Iris pigment epithelial cell (primary cell): ENCODE measurements at places on chromosomes 4 and X.
A peak's percentile ranks its signal among the peaks of the same experiment; 100 is the strongest.

DNA sequence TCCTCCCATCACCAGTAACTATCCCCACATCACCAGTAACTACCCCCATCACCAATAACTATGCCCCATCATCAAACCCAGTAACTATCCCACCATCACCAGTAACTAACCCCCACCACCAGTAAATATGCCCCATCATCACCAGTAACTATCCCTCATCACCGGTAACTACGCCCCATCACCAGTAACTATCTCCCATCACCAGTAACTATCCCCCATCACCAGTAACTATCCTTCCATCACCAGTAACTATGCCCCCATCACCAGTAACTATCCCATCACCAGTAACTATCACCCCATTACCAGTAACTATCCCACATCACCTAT, 2.9 kb downstream of the ASMTL start:
- DNase-seq = no peak

DNA sequence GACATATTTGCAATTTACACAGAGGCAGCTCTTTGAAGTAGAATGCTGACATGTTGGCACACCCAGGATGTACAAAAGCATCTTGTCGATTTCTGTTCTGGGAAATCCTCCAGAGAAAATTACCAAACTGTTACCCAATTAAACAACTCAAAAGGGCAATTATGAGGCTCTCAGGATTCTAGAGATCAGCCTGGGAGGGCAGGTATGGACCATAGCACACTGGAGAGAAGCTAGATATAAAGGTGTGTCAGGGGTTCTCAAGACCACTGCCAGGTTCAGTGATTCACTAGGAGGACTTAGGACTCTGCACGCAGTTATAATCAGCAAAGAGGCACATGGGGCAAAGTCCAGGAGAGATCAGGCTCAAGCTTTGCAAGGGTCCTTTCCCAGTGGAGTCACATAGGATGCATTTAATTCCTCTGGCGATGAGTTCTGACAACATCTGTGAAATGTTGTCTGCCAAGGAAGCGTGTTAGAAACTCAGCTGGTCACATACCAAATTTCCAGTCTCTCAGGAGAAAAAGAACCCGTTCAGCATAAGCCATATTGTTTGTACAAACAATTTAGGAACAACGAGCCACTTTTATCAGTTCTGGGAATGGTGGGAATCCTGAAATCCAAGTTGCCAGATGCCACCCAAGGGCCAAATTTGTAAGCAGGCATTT, 100.8 kb downstream of the SYTL5 start:
- DNase-seq = no peak

- DNase-seq = no peak
Measured at GRCh38 chrX:15820106-15821073, 30.1 kb downstream of the ZRSR2 start.

DNA sequence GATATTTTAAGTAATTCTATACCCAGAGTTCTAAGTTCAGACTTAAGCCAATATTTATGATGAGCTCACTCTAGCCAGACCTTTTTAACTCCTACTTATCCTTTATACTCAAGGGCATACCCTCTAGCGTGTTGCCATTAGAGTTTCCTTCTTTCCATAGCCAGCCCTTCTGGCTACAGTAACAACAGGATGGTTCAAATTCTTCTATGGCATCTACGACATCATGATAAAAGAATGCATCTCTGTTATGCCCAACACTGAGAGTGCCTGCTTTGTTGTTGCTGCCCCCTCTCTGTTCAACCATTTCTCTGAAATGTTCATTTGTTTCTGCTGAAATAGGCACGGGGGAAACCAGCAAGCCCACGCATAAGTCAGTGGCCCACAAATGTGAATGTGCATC, 104.5 kb downstream of the UBE2NL start:
- DNase-seq = peak; percentile 1

DNA sequence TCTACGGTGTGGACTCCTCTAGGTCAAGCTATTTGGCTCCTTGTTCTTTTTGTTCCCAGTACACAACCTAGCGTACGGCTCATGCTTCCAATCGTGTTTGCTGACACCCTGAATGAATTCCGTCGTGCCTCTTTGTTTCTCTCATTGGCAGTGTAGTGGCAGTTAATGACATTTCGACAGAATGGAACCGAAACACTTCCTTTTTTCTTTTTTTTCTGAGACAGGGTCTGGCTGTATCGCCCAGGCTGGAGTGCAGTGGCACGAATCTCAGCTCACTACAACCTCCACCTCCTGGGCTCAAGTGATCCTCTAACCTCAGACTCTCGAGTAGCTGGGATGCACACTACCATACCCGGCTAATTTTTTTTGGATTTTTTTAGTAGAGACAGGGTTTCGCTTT, 113.3 kb upstream of the ATP6AP2 start:
- no peak for DNase-seq

DNA sequence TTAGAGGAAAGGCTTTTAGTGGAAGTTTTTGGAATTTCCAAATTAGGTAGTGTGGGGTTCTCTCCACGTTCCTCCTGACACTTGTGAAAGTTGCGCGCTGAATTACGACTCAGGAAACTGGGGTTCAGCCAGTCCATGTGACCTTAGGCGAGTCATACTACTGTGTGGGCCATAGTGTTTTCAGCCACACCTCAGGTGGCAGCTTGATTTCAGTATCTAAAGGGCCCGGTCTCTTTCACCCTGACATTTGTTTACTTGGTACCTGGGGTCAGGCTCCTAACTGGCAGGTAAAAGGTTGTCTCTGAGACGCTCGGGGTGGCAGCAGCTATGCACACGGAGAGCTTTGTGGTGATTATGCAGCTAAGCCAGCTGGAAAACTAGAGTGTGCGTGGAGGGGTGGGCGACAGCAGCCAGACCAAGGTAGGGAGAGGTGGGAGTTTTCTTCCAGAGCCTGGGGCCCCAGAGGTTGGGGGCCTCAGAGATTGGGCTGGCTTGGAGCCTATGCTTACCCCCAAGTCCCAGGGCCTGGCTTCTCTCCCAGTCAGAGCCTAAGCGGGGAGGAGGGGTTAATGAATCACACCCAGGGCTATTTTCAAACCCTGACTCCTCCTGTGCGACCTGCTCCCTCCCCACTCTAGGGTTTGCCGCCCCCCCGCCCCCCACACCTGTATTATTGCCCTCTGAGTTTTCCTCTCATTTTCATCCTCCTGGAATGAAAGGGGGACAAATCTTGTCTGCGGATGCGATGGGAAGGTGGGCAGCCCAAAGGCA, 47.2 kb downstream of the STARD8 start:
- DNase-seq = no peak

GRCh38 chr4:20091781-20092180, 159.9 kb upstream of the SLIT2 start:
- no peak for DNase-seq

DNA sequence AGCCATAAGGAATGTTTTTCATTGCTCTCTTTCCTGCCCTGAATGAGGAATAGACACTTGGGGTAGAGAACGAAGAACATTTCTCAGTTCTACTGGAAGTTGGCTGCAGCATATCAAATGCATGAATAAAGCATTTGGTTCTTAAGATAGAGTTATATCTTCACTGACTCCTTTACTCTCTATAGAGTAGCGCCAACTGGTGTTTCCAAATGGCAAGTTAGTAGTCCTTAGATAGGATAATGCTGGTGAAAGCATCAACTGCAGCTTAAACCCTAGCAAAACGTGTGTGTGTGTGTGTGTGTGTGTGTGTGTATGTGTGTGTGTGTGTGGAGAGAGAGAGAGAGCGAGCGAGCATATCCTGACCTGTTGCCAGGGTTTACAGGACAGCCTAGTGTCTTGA, 62.2 kb upstream of the FRMPD4 start:
- DNase-seq = peak; percentile 1

GRCh38 chrX:51867626-51868025, 25.8 kb upstream of the MAGED1 start:
- peak; percentile 55 for DNase-seq

DNA sequence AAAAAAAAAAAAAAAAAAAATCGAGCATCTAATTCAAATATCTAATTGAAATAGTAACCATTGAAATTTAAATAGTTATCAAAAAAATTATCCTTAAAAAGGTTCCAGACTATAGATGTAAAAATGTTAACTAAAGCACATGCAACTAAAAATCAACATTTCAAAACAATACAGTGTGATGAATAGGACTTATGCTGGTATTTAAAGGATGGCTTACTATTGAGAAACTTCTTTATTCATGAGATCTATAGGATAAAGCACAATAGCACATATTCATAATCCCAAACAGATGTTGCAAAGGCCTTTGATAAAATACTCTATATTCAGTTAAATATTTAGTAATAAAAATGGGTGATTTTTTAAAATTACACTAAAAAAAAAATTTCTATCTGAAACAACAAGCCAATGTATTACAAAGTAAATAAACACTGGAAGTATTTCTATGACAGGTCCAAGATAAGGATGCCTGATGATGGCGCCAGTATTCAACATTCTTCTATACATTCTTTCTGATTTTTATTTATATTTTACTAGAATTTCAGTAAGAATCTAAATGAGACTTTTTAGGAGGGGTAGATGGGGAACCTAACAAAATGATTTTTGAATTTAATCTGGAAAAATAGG, 26.3 kb downstream of the DCLK2 start:
- DNase-seq = no peak

DNA sequence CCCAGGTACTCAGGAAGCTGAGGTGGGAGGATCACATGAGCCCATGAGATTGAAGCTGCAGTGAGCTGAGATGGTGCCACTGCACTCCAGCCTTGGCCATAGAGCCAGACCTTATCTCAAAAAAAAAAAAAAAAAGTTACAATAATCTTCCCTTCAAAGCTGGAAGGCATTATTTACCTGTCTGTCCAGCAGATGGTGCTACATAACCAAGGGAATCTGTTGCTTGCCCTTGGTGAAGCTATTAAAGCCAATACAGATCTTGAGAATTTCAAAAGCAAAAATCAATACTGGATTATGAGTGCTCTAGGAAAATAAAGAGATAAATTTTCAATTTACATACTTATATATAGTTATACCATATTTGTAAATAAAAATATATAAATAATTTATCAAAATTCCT, 25.9 kb downstream of the PKD2 start:
- DNase-seq = peak; percentile 62

- no peak for DNase-seq
Measured at GRCh38 chr4:143133977-143134376, 50.7 kb upstream of the USP38 start.

DNA sequence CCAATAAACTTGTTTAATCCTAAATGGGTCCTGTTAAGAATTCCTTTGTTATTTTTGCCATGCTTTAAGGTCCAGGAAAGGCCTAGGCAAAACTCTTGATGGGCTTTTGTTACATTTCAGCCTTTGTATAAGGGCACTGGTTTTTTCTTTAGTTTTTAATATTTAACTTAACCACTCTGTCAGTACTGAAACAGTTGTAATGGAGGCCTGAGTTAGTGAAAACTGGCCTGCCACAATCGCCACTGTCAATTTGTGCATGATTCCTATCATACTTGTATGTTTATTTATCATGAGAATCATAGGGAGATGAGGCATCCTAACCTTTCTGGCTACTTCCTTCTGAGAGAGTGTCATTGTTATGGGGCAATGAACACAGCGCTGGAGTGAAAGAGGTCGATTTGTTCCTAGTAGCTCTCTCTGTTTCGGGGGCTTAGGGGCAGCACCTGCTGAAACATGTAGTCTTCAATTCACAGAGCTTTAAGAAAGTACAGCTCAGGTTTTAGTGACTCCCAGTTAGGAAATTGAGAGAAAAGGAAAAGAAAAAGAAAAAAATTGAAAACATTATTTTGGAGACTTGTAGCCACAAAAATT, 393.8 kb upstream of the FSTL5 start:
- no peak for DNase-seq

GRCh38 chr4:2387218-2387617, 31.2 kb downstream of the ZFYVE28 start:
- no peak for DNase-seq

GRCh38 chr4:138685316-138685715, 330.3 kb upstream of the NOCT start:
- DNase-seq = no peak

GRCh38 chrX:98405376-98405775, 1521.7 kb downstream of the RPA4 start:
- no peak for DNase-seq

DNA sequence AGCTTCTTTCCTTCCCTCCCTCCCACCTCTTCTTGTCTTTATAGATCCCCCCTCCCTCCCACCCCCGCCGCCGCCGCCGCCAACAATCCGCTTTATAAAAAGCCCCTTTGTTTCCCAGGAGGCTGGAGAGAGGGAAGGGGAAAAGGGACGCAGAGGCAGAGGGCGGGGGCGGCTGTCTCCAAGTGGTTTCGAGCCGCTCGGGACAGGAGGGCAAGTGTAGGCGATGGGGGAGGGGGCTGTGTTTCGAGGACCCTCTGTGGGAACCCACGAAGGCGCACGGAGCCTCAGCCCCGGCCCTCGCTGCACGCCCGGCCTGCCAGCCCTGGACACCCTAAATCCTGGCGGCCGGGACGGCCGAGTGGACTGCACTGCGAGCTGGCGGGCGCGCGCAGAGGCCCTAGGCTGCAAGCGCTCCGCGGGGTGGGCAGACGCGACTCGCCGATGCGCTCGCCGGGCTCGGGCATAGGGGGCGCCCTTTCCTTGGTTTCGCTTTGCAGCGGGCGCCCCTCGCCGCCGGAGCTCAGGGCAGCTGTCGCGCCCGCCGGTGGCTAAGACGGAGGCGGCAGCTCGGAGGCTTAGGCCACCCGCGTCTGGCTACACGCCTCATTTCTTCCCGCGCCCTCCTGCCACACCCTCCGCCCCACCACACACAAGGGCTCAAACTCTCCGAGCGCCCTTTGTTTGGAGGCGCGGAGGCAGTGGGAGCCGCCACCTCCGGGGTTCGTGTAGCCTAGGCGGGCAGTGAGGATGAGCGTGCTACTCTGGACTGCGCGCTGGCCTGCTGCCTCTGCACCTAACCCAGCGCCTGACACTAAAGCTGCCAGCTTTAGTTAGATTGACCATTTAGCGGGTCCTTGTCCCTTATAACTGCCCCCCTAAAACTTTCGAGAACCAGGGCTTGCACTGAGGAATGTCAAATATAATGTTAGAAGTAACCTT, 2.2 kb downstream of the MAMLD1 start:
- peak; percentile 58 for DNase-seq

DNA sequence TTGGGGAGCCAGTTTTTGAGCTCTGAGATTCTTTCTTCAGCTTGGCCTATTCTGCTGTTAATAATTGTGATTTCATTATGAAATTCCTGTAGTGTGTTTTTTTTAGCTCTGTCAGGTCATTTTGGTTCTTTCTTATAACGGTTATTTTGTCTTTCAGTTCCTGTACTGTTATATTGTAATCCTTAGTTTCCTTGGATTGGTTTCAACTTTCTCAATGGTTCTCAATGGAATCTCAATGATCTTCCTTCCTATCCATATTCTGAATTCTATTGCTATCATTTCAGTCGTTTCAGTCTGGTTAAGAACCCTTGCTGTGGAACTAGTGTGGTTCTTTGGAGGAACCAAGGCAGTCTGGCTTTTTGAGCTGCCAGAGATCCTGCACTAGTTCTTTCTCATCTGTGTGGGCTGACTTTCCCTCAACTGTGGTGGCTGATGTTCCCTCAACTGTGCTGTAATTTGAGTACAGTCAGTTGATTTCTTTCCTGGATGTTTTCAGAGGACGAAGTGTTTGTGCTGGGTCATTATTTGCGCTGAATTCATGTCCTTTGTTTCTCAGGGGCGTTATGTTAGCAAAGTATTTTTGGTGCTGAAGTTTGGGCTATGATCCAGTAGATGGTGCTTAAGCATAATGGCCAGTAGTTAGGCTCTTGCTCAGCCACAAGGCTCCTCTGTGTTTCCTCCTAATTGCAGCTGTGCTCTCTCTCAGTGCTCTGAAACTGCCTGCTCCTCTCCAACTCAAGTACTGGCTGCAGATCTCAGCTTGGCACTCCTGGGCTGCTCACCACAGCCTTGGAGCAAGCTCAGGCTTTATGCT, 27.5 kb downstream of the ENPEP start:
- DNase-seq = peak; percentile 30

GRCh38 chr4:180449395-180449956, 1793.7 kb upstream of the TENM3 start:
- DNase-seq = peak; percentile 0

GRCh38 chr4:139042981-139043460, 27.4 kb downstream of the NOCT start:
- DNase-seq = no peak
